NCI-H524 treated with DMSO at 0.1 percent for 48 hours (cell line): ENCODE measurements at places on chromosomes 3 and 15.

DNA sequence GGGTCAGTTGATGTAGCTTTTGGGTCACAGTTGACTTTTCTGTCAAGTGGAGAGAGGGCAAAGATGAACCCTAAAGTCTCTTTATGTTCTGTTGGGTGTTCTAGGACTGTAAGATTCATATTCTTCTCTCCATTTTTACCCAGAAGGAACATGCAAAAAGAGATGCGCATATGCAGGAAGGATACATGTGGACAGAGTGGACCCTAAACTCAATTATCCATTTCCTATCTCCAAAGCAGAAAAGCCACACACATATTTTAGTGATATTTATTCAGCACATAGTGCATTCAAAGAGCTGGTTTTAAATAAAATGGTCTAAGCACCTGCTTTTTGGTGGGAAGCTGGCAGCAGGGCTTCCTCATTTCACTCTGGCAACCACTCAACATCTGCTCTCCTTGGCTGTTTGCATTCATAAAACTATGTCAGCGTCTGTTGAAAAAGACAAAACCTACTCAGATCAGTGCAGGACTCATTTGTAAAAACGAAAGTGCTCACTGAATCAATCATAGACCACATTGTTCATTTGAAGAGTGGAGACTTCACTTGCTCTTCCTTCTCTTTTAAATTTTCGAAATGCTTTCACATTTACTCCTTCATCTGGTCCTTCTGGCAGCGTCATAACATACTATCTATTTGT is 96.6 kb downstream of the SEMA6D start:
- no peak for DNase-seq

DNA sequence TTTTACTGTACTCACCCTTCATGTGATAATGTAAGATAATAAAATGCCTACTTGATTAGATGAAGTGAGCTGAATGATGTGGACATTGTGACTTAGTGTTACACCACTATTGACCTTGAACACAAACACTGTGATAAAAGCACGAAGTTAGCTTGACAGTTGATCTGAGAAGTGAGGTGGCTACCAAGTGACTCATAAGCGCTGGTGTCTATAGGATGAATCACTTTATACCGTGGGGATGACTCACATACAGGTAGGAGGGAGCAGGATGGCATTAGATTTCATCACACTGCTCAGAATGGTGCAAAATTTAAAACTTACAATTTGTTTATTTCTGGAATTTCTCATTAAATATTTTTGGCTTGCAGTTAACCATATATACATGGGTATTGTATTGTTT is 174.7 kb upstream of the CNTN3 start:
- DNase-seq, result no peak

- DNase-seq, result no peak
Measured at GRCh38 chr3:48372862-48373435, 930 bp downstream of the FBXW12 start.

GRCh38 chr15:51093839-51094605 is 684 bp downstream of the TNFAIP8L3 start:
- DNase-seq, result no peak

- no peak for DNase-seq
Measured at GRCh38 chr15:34994925-34995324, 6.8 kb upstream of the ZNF770 start.

- DNase-seq, result no peak
Measured at GRCh38 chr3:13188181-13188779, 115.1 kb upstream of the IQSEC1 start.
